Brain (organoid and tissue), 16 donors: ENCODE measurements at places on chromosomes 1 and 21.

- no peak for DNase-seq
These were observed 26.7 kb downstream of the DMAP1 start for GRCh38 chr1:44239961-44240371.

GRCh38 chr1:70034403-70034802, 171.0 kb downstream of the LRRC40 start:
- peak; percentile 17 for DNase-seq

DNA sequence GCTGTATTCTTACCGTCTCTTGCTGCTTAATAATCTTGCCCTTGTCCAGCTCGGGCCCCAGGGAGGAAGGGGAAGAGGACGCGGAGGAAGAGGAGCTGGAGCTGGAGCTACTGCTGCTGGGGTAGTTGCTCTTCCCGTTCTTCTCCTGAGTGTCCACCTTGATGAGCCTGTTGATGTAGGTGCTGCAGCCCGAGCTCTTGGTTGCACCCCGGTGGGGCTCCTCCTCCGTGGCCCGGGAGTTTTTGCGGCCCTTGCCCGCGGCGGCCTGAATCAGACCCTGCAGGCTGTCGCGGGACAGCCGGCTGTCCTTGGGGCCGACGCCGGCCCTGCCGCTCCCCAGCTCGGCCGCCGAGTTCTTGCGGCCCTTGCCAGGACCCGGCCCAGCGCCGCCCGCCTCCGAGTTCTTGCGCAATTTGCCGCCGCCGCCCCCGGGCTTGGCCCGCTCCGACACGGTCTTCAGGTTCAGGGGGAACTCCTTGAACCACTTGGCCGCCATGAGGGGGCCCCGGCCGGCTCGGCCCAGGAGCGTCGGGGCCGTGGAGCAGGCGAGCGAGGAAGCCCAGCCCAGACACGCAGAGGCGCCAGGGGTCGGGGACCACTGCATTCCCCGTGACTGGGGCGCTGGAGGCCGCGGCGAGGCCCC, 475 bp upstream of the TDRD10 start:
- no peak for DNase-seq

GRCh38 chr1:87333692-87334347, 5.1 kb downstream of the LMO4 start:
- no peak for DNase-seq

DNA sequence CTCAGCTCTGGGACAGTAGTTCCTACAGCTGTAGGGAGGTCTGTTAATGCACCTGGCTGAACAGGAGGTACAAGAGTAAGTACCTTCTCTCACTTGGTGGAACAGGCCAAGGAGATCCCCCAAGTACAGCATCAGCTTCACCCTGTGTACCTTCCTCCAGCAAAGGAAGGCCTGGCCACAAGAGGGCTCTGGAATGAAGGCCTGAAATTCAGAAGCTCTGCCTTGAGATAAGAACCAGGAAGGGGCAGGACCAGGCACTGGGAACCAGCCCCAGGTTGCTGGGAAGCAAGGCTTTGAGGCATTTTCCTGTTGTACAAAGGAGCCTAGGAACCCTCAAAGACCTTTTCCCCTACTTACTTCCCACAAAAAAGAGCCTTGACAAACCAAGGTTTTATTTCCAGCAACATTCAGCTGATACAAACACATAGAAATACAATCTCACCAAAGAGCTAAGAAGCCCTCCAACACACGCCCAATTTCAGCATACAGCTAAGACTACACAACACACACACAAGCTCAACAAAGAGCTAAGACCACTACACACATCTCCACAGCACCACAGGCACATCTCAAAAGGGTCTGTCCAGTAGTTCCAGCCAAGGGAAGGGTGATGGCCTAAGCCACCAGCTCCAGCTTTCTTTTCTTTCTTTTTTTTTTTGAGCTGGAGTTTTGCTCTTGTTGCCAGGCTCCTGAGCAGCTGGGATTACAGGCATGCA, 23.5 kb downstream of the F11R start:
- DNase-seq: peak; percentile 14

DNA sequence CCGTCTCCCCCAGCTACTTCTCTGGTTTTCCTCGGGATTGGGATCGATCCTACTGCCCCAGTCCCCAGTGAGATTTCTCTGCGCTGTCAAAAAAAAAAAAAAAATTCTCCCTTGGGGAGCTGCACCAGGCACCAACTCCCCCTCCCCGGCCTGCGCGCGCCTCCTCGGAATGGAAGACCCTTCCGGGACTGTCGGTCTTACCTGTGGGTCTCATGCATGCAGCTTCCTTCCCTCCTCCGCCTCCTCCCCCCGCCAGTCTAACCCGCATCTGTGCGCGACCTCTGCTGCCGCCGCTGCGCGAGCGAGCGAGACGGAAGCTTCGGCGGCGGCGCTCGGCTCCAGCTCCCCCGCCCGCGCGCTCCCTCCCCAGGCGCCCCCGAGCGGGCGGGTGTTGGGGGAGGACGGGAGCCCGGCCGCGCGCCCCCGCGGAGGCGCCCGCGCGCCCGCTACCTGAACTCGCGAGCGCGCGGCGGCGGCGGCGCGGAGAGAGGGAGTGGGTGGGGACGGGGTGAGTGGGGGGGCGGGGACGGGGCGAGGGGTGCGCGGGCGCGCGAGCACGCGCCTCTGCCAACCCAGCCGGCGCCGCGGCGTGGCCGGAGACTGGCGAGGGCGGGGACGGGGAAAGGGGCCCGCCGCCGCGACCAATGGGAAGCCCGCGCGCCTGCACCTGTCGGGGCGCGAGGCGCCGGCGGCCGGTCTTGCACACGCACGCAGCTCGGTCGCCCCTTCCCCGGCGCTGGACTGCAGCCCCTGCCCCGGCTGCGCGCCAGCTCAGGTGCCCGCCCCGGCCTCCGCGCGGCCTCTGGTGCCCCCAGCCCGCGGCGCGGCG, at the start of gene SUSD4:
SUSD4 (minus strand) TSS at position 321 of the 829 bp plus-strand sequence. CDS start 751 bp downstream, outside the sequence.
- DNase-seq: peak; percentile 74

- no peak for DNase-seq
These were observed 19.3 kb upstream of the TBX19 start for GRCh38 chr1:168261390-168261789.
